ENCODE measurements at places on chromosomes 7 and 10.

- no peak for DNase-seq
These were observed 134.8 kb upstream of the BMPER start for GRCh38 chr7:33770576-33770975.

DNA sequence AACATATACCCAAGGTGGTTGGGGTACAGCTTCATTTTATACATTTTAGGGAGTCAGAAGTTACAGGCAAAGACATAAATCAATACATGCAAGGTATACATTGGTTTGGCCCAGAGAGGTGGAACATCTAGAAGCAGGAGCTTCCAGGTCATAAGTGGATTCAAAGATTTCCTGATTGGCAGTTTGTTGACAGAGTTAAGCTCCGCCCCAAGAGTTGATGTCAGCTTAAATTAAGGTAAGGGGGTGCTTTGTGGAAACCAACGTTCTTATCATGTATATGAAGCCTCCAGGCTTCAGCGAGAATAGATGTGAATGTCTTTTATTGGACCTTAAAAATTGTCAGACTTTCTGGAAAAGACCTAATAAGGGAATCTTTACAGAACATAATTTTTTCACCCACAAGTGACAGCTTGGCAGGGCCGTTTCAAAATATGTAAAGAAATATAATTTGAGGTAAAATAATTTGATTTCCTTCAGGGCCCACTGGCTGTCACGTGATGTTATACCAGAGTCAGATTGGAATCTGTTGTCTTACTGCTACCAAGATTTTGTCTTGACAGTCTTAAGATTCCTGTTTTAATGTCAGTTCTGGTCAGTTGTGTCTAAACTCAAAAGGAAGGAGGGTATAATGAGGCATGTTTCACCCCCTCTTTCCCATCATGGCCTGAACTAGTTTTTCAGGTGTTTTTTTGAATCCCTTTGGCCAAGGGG is 6.3 kb upstream of the PANK1 start:
- DNase-seq: no peak

DNA sequence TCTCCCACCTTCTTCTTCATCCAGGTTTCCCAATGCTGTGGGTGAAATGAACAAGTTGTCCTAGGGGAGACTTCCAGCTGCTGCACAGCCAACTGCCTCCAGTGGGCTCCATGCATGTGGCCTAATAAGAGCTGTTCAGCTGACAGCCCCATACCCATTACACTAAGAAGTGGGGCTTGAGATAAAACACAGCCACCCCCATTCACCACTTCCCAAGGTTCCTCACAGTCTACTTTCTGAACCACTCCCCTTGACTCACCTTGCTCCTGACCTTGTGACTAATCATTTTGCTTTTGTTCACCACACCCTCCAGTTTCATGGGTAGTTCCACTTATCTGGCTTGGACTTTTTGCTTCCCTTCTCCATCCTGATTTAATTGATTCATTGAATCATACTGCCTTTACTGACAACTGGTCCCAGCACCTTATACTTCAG is 119.3 kb downstream of the CABCOCO1 start:
- no peak for DNase-seq

DNA sequence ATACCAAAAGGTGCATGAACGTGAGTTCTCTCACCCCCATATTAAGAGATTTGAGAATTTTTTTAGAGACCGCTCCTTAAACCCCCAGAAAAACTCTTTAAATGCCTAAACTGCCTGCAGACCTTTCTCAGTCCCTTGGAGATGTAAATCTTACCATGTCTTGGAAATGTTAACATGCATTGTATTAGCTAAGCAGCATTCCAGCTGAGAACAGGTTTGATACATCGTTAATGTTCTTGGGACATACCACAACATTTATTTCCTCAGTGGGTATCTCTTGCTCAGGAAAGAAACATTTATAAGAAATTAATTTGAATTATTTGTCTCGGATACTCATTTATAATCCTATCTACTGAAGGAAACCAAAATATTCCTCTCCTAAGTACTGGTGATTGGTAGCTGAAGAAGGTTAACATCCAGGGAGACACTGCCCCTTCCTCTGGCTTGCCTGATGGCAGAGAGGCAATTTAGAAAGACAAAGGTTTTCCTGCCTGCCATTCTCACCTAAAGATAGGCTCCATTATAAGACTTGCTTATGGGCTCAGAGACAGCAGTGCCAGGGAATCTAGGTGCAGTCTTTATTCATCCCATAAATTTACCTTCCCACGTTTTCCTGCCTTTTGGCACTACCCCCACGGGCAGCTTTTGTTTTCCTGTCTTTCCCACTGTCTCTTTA is 141.2 kb downstream of the COBL start:
- DNase-seq: no peak

- no peak for DNase-seq
These were observed 418.7 kb downstream of the MAGI2 start for GRCh38 chr7:79034730-79035129.

- no peak for DNase-seq
These were observed 37.0 kb upstream of the CHST3 start for GRCh38 chr10:71927159-71927558.

- DNase-seq: no peak
These were observed 12.8 kb downstream of the SH3PXD2A start for GRCh38 chr10:103842605-103843004.

- DNase-seq: no peak
These were observed 817.5 kb downstream of the NRG3 start for GRCh38 chr10:82692458-82692857.

- DNase-seq: no peak
These were observed 134.0 kb upstream of the NPS start for GRCh38 chr10:127415116-127415515.

DNA sequence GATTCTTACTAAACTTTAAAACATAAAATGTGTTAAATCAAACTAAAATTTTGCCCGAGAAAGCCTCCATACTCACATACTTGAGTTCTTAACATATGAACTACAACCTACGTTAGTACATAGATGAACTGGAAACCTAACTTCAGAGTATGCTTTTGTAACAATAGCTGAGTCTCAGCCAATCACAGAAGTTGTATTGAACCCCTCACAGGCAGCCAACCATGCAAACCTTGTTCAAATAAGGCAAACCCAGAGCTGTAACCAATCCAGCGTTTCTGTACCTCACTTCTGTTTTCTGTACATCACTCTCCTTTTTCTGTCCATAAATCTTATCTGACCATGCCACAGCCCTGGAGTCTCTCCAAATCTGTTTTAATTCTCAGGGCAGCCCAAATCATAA is 157.3 kb upstream of the COL1A2 start:
- no peak for DNase-seq

- DNase-seq: no peak
These were observed 90.1 kb upstream of the NANOS1 start for GRCh38 chr10:118939211-118940007.

DNA sequence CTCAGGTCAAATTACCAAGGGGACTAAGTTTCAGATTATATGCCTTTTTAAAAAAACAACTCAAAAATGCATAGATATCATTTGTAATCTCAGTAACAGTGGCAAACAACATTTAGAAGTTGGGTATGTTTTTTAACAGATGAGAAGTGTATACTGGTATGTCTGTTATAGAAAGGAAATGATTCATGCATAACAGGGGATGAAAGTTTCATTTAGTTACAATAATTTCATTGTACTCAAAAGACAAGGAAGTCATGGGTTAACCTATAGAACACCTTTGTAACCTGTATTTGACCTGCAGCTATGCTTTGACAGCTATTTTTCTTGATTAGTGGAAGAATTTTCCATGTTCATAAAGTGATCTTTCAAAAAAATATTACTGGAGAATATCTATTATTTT is 35.4 kb upstream of the FAM133B start:
- DNase-seq: no peak

DNA sequence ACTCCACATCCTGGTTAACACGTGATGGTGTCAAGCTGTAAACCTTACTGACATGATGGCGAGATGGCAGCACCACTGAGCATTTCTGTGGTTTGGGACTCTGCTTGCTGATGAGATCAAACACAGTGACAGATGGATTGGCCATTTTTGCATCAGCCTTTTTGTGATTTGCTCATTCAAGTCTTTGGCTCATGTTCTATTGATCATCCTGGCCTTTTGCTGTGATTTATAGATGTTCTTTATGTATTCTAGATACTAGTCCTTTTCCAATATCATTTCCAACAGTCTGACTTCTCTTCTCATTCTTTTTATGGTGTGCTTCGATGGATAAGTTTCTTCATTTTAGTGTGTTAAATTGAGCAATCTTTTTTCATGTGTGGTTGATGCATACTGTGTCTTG is 24.7 kb upstream of the DIP2C start:
- DNase-seq: no peak

GRCh38 chr10:61612450-61612849 is 50.3 kb upstream of the CABCOCO1 start:
- no peak for DNase-seq

- DNase-seq: no peak
These were observed 10.2 kb downstream of the CLIP2 start for GRCh38 chr7:74299401-74299800.

GRCh38 chr7:139046143-139046542 is 10.3 kb upstream of the ZC3HAV1L start:
- DNase-seq: no peak

DNA sequence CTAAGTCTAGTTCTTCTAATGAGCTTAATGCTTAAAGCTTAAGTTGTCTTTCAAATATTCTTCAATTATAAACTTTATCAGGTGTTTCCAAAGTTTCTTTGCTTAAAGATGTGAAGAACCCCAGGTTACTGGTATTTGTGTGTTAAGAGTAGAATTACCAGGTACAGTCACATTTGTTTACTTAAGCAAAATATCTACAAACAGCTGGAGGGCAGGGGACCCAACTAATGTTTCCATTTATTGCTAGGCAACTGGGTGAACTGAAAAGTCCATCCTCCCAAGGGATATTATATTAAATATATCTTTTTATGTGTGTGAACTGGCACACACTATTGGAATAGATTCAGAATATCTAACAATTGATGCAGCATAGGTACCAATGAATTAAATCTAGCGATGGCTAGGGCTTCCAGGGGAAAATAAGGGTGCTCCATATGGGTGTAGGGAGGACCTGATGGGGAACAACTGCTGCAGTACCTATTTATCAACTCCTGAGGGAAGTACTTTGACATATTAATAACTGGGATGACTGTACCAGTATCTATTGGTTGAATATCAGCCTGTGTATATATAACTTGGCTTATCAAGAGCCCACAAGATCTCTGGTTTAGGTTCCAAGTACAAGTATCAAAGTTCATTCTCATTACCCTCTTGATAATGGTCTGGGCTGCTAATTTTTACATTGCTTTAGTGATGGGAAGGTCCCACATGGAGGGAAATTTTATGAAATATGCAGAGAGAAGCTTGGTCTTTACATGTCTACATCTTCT is 10.3 kb upstream of the AGR3 start:
- no peak for DNase-seq

GRCh38 chr10:30247704-30248103 is 101.4 kb downstream of the MTPAP start:
- DNase-seq: no peak

DNA sequence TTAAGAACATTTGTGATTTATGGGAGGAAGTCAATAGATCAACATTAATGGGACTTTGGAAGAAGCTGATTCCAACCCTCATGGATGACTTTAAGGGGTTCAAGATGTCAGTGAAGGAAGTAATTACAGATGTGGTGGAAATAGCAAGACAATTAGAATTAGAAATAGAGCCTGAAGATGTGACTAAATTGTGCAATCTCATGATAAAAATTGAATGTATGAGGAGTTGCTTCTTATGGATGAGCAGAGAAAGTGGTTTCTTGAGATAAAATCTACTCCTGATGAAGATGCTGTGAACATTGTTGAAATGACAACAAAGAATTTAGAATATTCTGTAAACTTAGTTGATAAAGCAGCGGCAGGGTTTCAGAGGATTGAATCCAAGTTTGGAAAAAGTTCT is 70.9 kb upstream of the NEUROD6 start:
- DNase-seq: no peak

DNA sequence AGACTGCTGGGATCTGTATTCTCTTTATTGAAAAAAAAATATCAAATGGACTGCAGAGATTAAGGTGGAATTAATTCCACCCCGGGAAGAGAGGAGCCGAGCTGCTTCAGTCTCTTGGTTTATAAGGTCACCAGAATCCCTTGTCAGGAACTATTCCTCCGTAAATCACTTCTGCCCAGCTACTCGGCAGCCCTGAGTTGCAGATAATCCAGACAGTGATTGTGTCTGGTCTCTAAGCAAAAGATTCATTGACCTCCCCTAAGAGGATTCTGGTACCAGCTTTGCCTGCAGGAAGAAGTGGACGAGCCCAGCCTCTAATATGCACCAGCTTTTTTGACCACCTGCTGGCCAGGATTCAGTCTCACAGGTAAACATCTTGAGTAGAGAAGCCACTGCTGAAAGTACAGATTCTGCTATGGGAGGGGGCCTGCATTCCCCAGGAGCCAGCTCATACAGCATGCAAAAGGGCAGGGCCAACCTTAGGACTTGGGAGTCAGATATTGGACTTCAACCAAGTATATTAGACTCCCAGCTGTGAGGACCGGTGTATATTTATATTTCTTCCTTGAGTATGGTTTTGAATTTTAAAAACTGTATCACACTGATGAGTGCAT is 27.1 kb upstream of the PLXNA4 start:
- DNase-seq: no peak

DNA sequence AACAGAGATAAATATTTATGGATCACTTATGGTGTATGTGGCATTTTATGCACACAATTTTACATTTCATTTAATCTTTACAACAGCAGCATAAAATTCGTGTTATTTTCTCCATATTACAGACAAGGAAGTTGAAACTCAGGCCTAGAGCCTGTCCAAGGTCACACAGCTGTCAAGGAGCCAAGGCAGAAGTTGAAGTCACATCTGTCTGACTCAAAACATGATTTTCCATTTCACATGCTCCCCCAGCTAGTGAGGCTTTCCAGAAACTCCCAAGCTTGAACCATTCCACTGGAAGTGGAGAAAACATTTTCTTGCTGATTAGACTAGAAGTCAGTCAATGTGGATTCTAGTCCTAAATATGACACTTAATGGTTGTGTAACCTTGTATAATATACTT is 110.5 kb downstream of the HECTD2 start:
- no peak for DNase-seq

DNA sequence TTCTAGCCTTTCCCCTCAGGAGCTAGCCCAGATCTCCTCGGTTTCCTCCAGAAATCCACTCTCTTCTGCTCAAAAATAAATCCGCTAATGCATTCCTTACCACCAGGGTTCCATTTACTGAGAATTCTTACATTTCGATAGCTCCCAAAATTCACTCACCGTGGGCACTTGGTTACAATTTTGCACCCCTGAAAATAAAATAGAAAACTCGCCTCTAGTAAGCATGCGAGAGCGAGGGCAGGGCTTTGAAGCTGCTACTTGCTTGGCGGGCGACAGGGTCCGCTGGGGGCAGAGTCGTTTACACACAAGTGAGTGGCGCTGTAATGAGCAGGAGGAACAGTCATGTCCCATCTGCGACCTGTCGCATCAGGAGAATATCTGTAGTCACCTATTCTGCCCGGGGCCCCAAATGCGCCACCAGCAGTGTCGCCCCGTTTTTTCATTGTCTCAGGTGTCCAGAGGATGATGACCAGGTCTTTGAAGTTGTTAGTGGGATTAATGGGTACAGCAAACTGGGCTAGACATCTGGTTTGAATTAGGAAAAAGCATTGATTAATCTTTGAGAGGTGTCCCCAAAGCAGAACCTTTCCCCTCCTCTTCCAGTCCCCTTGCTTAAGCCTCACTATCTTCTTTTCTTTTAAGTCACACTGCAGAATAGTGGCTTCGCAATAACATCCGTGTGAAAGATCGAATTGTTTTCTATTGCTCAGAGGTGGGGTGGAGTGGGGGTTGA is 1.2 kb upstream of the MEOX2 start:
- DNase-seq: no peak

GRCh38 chr7:73742338-73742752 is 3.7 kb upstream of the ABHD11 start:
- DNase-seq: no peak

GRCh38 chr7:107692501-107692900 is 31.9 kb downstream of the SLC26A4 start:
- DNase-seq: no peak
